ENCODE measurements at places on chromosomes 12 and 14.

- no peak for DNase-seq
Measured at GRCh38 chr14:34169561-34169960, 218.7 kb upstream of the EGLN3 start.

GRCh38 chr12:107759410-107759809 lies 1.5 kb downstream of the PRDM4 start:
- DNase-seq: peak; percentile 55

- no peak for DNase-seq
Measured at GRCh38 chr12:67504026-67504425, 144.5 kb upstream of the DYRK2 start.

DNA sequence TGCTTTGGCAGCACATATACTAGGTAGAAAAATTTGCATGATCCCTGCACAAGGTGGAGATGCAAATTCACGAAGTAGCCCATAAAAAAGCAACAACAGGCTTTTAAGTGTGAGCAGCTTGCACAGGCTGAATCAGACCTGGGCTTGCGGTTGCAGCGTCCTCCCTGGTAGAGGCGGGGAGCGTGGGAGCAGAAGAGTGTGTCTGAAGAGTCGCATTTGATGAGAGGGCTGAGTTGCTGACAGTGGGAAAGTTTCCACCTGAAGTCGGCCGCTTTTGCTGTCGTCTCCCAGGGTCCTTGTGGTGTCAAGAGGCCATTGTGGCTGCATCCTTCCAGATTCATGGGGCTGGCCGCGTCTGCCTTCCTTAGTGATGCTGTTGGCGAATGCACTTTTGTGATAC lies 6.2 kb downstream of the AACS start:
- no peak for DNase-seq

DNA sequence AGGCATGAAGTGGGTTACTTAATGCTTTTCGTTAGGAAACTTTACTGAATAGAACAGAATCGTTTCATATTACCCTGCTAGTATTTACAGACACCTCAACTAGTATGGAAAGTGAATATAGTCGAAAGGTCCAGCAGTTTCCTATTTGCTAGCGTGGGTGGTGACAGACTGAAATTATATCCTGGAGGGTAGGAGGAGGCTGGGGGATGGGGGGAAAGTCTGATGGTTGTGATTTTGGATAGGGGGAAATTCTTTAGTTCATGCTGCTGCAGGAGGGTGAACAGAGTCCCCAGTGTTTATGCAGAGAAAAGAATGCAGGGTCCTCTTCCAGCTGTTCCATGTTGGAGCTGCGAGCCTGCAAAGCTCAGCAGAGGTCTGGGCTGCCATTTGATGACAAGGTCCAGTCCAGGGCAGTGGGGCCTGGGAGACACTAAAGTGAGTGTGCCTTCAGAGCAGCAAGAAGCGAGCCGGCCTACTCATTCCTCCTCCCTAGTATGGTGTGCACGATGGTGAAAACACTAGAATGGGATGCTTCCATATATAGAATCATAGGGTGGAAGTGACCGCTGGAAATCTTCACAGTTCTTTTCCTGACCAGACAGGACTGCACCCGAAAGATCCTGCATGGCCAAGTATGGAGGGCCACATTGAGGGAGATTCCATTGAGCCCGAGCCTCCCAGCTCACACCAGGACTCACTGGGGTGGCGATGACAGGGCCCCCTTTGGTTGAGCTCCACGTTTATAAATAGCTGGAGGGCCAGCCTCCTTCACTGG lies 2.1 kb downstream of the SAMD4A start:
- no peak for DNase-seq

DNA sequence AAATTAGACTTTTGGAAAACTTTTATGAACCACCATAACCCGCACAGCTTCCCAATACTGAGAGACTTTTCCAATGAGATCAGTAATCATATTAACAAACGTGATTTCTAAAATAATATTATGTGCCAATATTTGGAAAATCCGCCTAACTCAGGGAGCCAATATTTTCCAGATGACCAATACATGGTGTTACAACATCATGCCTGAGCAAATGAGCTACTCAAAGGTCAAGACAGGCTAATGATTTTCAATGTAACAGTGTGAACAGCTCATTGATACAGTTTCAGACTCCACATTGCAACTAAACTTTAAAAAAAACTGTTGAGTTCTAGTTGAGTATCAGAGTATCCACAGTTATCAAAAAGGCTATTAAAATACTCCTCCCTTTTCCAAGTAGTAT lies 46.8 kb downstream of the RNF34 start:
- DNase-seq: no peak

GRCh38 chr12:125674554-125675338 lies 609.5 kb downstream of the AACS start:
- DNase-seq: no peak

- DNase-seq: no peak
Measured at GRCh38 chr12:124566997-124567672, at the start of gene NCOR2. Gene NCOR2 (minus strand): TSS chr12:124567612. CDS start chr12:124495251, 72,361 bp downstream.

GRCh38 chr12:16504200-16504599 lies 101.8 kb downstream of the LMO3 start:
- no peak for DNase-seq

GRCh38 chr14:92352158-92352985 lies 29.4 kb downstream of the SLC24A4 start:
- DNase-seq: no peak

- DNase-seq: no peak
Measured at GRCh38 chr14:43877351-43877960, 629.6 kb downstream of the FSCB start.

DNA sequence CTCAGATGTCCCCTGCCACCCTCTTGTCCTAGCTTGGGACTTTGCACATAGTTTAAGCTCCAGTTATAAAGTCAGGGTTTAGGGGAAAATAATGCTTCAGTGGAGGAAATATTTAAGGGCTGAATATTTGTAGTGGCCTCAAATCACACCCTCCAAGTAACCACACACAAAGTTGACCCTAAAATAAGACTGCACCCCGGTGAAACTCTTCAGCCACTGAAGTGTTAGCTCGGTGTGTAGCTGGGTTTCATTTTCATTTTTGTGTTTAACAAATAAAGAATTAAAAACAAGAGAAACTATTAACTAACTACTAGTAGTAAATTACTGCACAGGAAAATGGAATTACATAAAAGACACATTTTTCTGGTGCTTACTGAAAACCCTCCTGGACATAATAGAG lies 14.8 kb upstream of the BCL11B start:
- no peak for DNase-seq

DNA sequence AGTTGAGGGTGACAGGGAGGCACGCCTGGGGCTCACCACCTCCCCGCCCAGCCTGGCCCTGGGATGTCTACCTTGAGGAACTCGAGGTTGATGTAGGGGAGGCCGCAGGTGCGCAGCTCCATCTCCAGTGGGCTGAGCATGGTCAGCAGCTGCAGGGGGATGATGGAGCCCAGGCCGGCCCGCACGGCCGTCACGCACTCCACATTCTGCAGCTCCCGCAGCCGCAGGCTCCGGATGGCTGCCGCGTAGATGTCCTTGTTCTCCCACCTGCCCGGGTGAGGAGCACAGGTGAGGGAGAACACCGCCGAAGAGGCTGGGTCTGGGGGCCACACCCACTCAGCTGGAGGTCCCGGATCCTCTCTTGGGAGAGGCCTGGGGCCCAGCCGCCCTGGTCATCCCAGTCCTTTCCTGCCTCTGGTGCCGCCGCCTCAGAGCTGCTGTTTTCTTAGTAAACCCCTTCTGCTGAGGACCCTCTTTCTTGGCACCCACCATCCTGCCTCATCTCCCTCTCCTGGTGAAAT lies 38.2 kb downstream of the TRAFD1 start:
- no peak for DNase-seq

DNA sequence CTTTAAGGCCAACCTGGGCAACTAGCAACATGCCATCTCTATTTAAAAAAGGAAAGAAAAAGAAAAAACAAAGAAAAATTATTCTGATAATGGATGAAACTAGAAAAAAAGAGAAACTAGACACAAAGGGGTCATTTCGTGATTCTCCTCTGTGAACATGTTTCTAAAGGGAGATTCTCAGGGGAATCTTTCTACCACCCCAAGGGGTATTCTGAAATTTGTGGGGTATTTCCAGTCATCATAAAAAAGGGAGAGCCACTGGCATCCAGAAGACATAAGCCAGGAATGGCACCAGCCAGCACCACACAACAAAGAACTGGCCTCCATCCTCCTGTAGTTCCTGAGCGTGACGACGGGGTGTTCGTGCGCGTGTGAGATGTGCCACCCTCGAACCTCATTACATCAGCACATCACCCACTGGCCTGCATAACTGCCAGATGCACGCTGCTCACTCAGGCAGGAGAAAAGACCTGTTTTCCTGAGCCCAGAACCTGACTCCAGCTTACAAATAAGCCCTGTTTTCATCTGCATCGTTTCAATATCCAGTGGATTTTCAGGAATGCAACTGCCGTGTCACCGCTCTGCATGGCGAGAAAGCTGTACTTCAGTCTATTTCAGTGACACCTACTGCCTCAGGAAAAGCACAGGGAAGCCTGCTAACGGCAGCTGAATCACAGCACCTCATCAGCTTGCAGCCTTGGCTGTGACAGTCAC lies 23.9 kb downstream of the STX2 start:
- no peak for DNase-seq

DNA sequence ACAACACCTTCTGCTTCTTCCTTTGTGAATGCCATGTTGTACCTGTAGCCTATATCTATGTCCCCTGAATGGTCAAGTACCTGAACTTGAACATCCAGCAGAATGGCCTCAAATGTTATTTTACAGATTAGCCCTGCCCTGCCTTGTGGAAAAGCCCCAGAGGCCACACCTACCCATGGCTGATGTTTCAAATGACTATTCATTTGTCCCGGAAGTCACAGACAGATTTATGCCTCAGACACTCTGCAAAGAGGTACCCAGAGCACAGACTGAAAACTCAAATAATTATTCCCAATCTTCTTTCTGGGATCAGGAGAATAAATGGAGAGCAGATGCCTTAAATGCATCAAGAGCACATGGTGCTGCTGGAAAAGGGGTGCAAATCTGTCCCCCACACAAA lies 13.0 kb upstream of the DPF3 start:
- no peak for DNase-seq

DNA sequence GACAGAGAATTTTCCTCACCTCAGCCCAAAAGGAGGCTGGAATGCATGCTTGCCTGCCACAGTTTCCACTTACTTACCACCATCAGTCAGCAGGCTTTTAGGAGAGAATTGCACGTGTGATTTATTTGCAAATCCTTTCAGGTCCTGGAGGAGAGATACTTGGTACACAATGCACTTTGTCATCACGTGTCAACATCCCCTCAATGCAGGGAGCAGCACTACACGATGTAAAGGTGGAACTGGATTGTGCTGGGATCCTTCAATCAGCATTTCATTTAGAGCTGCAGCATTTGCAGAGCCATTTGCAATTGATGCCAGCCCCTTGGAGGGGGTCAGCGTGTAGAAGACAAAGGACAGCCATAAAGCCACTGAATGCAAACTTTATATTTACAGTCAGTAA lies 218.1 kb downstream of the GLT1D1 start:
- DNase-seq: no peak

GRCh38 chr14:21384494-21384851 lies 654 bp upstream of the SUPT16H start:
- no peak for DNase-seq

All from fibroblast of skin of left quadriceps (primary cell).